ENCODE measurements at places on chromosomes 2 and 18.

DNA sequence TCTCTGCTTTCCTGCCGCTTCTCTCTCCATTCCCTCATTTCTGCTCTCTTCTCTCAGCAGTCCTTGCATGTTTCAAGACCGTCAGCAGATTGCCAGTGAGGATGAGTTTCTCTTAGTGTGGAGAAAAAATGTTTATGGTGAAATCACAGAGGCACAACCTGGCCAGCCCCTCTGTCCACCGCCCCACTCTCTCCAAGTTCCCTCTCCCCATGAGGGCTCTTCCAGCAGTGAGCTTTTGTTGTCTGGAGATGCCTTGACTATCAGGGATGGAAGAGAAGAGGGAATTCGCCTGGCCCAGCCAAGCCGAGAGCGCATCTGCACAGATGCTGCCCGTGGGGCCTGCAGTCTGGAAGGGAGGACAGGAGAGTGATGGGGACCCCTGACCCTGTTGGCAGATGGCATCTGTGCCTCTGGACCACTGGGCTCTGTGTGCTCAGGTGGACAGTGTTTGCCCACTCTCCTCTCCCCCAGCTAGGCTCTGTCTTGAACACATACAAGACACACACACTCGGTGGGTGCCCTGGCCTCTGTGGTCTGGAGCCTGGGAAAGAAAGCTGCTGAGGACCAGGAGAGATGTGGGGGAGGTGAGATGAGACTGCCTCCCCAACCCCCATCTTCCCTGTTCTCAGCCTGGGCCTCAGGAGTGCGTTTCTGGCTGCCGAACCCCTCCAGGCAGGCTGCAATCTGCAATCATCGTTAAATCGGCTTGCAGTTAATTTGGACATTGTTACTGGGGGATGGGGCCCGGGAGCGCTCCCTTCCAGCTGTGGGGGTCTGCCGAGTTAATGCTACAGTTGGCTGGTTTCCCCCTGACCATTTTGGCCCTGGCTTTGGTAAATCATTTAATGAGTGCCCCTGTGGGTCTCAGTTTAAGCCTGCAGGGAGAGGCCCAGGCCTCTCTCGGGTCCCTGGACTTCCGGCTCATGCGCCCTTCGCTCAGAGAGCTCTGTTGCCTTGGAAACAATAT, 4.5 kb downstream of the ITM2C start:
- DNase-seq: no peak

DNA sequence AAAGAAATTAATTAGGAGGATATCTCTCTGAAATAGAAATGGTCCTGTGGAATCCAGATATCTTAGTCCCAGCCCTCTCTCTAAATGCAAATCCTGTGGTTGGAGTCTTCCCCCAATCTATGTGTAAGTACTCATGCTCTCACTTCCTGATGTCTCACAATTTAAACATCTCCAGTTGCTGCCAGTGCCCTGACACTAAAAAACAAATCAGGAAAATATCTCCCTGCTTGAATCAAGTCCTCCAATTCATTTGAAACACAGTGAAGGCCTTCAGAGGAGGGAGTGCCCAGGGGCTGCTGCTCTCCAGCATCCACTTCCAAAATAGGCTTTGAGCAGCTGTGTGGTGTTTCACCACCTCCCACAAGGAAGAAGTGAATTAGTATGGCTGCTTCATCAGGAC, 413.8 kb downstream of the RAD51AP2 start:
- no peak for DNase-seq

GRCh38 chr18:13179566-13180113, 38.9 kb upstream of the LDLRAD4 start:
- DNase-seq: no peak

DNA sequence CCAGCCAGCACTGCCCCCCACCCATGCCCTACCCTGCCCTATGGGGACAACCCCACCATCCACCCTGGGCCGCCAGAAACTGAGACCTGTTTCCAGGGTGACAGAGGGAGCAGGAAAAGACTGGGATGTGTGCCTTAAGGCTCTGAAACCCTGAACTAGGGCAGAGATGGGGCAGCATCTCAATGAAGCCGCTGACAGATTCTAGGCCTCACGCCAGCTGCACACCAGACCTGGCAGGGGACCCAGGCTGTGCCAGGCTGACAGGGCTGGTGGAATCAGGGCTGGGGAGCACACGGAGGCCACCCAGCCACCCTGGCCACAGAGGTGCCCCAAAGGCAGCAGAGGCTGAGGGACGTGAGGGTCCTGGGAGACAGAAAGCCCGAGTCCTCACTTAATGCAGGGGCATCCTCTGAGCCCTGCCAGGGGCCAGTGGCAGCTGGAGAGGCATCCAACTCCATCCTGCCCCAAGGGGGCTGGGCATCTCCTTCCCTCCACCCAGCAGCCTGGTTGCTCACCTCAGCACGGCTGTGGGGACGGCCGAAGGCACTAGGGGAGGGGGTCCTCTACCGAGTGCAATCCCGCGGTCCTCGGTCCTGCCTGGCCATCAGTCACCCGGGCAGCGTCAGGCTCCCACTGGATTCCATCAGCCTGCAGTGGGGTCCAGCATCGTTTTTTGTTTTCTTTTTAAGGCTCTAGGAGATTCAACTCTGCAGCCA, 169.2 kb downstream of the ZFP36L2 start:
- no peak for DNase-seq

DNA sequence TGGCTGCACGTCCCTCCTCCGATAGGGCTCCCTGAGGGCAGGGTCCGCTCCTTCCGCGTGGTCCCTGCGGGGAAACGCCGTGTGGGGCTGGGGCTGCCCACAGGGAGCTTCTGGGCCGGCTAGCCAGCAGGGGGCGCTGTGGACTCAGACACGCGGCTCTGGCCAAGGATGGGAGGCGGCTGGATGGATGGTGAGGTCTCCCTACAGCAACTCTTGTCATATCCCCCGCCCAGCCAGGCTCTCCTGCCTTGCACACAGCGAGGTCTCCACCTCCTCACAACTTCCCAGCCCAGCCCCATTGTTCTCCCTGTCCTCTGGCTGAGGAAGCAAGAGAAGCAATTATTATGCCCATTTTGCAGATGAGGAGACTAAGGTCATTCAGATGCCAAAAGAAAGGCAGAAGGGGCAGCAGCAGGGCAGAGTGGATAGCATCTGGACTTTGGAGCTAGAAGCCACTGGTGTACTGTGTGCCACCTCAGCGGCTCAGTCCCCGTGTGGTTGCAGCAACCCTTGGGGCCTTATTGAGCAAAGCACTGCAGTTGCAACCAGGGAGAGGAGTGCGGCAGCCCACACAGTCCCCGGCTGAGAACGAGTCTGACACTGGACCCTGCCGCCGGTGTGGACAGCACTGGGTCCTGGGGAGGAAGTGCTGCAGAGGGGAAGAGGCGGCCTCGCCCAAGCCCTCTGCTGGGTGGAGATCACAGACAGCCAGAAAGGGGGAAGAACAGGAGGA, 99.0 kb downstream of the ZFP36L2 start:
- peak; percentile 85 for DNase-seq

DNA sequence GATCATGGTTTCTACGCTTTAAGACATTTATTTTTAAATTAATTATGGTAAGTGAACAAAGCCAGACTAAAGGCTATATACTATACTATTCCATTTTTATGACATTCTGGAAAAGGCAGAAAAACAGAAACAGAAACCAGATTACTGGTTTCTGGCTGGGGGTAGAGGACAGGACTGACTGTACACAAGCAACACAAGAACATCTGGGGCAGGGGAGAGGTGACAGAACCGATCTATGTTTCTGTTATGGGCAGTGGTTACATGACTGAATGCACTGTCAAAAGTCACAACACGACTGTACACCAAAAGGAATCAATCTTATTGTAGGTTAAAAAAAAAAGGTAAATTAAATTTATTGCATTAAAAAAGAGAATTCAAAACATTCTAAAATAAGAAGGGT, 64.7 kb downstream of the PTPN2 start:
- no peak for DNase-seq

DNA sequence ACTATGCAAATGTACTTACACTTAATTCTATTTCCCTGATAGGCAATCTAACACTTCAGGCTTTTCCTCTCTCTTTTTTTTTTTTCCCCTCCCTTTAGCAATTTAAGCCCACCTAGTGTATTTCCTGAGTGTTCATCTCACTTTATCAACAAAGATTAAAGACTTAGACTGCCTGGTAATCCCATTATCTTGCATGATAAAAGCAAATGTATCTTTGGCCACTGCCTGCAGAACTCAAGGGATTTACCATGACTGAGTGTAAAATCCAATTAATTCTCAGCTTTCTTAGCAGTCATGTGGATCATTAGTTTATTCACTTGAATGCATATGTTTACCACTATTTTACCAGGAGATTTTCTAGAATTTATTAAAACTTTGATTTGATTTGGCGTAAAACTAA, 1102.2 kb upstream of the GYPC start:
- DNase-seq: no peak

GRCh38 chr2:58313926-58314325, 72.8 kb upstream of the FANCL start:
- DNase-seq: no peak

DNA sequence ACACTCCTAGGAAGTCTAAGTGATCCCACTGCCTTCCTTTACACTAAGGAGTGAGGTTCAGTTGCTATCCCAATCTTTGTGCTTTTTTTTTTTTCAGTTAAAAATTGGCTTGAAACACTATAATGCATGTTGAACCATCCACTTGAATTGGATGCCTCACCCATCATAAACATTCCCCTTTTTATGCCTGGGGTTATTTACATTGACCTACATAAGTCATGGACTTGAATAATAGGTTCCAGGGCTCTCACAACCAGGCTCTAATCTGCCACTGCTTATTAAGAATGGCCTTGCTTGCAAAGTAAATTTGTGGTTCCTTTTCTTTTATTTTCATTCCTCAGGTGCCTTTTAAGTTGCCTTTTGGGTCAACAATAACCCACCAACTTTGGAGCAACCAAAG, 236.1 kb upstream of the MEIS1 start:
- DNase-seq: no peak

GRCh38 chr2:74585406-74586185, 31.1 kb downstream of the DOK1 start:
- no peak for DNase-seq

DNA sequence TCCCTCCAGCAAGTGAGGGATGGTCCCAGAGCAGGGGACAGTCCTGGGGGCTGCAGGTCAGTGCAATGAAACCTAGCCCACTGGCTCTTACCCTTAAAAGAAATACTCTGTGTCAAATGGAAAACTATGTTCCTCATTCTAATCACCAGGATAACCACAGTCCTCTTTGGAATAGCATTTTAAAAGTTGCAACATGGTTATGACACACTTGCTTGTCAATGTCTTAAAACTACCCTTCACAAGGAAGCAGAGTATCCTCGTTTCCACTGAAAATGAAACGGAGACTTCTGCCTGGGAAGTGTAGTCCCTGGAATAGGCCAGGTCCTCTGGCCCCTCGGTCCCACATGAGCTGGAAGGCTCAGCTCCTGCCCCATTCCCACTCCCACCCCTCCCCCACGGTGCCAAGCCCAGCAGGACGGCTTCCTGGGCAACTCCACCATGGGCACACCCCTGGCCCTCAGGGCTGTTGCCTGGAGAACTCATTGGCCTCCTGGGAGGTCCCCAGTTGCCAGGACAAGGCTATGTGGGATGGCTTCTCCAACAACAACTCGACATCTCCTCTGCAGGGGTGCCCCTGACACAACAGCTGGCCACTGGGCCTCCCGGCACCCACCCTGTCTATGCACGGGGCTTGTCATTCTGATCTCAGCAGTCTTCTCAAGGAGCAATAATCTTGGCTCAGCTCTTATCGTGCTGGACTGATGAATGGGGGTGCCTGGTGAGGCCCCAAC, 38.3 kb upstream of the ST3GAL5 start:
- no peak for DNase-seq

DNA sequence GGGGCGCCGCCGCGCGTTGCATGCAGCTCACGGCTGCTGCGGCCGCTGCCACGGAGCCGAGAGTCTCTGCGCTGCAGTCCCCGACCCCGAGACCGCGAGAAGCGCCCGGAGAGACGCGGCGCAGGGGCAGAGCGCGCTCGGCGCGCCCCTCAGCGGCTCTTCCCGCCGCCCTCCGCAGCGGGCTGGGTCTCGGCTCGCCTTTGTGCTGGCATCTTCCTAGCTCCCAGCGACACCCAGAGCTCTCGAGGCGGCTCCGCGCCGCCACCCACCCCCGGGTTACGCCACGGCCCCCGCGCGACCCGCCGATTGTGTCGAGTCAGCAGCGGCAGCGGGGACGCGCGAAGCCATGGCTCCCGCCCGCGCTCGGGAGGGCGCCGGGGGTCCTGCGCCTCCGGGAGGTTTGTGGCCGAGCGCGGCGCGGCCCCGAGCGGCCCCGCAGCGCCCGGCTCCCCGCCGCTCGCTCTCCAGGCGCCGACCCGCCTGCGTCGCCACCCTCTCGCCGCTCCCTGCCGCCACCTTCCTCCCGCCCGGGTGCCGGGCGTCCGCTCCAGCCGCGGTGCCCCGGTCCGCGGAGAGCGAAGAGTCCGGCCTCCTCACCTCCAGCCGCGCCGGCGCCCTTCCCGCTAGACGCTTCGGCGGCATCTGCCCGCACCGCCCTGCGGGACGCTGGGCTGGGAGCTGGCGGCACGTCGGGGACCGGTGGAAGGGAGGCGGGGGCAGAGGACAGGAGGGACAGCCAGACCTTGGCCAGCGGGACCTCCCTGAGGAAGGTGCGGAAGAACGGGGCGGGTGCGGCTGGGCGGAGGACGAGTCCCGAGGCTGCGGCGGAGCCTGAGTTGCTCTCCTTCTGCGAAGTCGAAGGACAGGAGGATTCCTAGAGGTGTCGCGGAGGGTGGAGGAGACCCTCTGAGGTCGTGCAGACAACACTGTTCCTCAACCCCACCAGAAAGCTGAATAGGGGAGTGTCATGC, 46.3 kb upstream of the CCDC150 start:
- no peak for DNase-seq

- no peak for DNase-seq
Observed at GRCh38 chr2:120310136-120310535, 35.8 kb upstream of the INHBB start.

GRCh38 chr2:68632021-68632420, 11.4 kb upstream of the PROKR1 start:
- DNase-seq: no peak

DNA sequence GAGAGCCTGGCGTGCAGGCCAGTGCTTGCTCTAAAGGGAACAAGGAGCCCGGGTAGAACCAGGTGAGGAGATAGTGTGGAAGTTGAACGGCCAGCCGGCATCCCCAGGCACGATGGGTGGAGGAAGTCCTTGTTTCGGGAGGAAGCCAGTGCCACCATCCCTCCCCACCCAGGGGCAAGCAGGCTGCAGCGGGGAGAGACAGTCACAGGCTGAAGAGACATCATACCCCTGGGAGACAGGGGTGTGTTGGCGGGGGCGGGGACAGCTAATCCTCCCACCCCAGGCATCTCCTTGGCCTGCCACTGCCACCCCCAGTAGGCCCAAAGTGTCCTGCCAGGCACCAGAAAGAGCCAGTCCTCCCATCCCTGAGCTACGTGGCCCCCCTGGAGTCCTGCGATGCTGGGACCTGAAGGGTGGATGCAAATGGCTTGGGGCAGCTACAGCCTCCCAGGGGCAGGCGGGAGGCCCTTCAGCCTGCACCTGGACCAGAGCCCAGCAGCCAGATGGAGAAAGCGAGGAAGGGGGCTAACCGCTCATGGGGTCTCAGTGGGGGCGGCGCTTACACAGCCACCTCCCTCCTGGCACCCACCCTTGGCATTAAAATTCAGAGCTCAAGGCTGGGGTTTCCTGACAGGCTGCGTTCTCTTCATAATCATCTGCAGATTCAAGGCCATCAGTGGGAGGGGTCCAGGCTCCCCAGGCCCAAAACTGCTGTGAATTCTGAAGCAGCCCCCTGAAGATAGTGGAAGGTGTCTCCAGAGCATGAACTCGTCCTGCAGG, 14.8 kb upstream of the GPR55 start:
- no peak for DNase-seq

All from activated CD4-positive, alpha-beta T cell treated with anti-CD3 and anti-CD28 coated beads, Interleukin-2, amount 50 U/mL, for 24 hours (primary cell).